ENCODE measurements at places on chromosomes 11 and 22.

GRCh38 chr11:35247863-35248262 is 108.9 kb downstream of the CD44 start:
- no peak for DNase-seq

DNA sequence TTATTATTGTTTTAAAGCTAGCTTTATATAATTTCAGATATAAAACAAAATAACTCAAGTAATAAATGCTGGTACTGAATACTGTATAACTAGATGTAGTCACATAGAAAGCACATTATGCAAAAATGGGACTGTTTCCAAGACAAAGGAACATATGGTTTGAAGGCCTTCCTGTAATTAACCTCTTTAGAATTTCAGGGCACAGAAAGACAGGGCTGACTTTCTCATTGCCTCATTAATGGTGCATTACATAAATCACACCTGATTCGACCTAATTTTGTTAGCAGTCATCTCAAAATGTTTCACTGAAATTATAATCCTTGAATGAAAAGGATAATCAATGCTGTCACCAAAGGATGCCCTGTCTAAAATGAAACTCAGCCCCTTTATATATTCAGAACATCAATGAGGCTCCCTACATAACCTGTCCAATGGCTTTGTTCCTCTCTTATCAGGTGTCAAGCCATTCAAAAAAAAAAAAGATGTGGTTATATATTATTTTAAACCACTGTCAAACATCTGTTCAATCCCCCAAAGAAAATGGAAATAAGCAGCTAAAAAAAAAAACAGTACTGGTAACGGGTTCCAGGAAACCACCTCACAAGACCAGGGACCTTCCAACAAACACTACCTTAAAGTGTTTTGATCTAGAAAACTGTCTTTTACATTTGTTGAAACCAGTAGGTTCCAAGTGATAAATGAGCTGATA is 77.4 kb downstream of the FAM168A start:
- DNase-seq: no peak

- DNase-seq: no peak
Measured at GRCh38 chr11:17591293-17591692, 44.2 kb downstream of the OTOG start.

GRCh38 chr11:65539744-65540289 is 14.9 kb downstream of the SCYL1 start:
- no peak for DNase-seq

DNA sequence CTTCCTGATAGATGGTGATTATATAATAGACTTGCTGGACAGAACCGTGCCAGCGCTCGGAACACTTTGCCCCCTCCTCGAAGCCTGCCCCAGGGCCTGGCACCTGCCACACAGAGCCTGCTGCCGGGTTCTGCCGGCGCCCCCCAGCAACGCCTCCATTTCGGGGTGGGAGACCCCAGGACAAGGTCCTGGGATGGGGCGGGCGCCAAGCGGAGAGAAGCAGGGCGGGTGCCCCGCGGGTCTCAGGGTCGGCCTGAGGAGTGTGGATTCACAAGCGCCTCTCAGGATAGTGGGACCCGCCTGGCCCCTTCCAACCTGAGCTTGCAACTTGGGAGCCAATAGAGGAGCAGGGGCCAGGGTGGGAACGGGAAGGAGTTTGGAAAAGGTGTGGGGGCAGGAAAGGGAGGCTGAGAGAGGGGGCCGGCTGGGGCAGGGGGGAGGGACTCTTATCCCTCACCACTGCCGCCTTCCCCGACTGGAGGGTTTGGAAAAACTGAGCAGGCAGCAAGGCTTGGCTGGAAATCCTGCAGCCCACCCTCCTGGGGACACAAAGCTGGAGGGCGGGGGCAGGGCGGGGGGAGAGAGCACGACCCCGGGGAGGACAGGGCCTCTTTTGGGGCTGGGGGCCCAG is 3.3 kb upstream of the BCL9L start:
- DNase-seq: peak; percentile 80

DNA sequence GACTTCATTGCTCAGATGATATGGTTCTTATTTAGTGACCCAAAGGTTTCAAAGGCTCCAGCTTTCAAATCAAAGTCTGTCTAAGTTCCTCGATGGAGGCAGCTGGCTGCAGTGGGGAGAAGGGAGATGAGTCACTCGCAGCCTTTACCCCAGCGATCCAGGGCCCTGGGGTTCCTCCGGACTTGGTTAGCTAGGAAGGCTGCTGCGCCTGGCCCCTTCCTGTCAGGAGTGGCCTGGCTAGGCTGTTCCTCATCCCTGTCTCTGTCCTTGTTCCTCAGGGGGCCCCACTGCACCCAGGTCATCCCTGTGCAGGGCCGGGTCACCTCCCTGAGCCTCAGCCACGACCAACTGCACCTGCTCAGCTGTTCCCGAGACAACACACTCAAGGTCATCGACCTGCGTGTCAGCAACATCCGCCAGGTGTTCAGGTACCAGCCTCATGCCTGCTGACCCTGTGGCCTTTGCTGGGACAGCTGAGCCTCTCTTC is 13.9 kb downstream of the ATG16L2 start:
- no peak for DNase-seq

DNA sequence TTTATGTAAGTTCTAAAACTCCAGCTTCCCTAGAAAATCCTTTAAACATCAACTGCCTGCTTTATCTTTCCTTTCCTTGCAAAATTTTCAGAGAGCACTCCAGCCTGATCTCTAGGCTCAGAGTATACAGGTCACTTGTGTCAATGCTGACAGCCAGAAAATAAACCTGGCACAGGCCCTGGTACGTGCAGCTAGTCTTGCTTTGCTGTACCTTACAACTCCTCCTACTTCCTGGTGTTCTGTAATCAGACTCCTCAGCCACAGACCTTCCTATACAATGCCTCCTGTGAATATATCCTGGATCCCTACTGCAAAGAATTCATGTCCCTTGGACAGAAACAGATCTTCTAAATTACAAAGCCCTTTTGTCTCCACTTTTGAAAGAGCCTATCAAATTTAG is 24.2 kb upstream of the TMEM123 start:
- DNase-seq: no peak

- DNase-seq: no peak
Measured at GRCh38 chr11:10911907-10912306, 54.1 kb upstream of the ZBED5 start.

DNA sequence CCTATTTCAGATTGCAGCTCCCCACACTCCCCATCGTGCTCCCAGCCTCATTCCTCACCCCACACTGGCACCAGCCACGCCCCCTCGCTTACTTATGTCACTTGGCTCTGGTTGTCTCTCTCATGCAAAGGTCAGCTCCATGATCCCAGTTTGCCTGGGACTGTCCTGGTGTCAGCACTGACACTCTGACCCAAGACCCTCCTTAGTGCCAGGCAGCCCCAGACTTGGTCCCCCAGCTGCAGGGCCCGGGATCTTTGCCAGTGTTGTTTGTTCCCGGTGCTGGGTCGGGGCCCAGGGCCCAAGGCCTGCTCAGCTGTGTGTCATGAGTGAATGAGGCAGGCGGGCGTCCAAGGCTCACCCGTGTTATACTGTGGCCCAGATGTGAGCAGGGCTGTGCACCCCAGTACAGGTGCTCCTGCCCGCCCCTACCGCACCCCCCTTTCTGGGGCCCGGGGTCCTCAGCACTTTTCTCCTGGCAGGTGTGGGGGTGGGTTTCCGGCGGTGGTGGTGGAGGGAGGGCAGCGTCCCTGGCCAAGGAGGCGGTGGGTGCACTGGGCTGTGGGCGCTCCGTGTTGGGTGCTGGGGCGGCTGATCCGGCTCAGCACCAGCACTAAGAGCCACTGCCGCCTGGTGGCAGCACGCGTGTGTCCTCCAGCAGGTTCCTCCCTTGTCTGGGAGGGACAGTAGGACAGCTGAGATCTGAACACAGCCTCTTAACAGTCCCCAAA is 19.5 kb downstream of the IL17REL start:
- peak; percentile 81 for DNase-seq

- DNase-seq: no peak
Measured at GRCh38 chr22:44086271-44087088, 62.4 kb downstream of the PARVB start.

- no peak for DNase-seq
Measured at GRCh38 chr11:120239713-120240640, at the start of gene POU2F3. POU2F3 (plus strand) TSS chr11:120240140; CDS start chr11:120240344, 204 bp downstream.

DNA sequence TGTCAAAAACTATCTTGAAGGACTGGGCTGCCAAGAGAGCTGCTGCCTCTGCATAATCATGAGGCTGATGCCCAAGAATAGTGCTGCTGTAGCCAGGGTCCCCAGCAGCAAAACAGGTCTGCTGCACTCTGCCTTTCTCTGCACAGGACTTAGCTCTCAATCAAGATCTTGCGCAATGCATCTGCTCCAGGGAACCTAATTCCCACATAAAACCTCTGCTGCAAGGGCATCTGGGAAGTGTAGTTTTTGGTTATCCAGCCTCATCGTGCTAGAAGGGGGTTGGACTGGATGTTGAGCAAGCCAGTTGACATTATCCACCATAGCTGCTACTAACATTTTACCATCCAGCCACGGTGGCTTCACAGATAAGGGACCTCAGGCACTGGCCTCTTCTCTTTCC is 192.7 kb downstream of the C11orf91 start:
- no peak for DNase-seq

DNA sequence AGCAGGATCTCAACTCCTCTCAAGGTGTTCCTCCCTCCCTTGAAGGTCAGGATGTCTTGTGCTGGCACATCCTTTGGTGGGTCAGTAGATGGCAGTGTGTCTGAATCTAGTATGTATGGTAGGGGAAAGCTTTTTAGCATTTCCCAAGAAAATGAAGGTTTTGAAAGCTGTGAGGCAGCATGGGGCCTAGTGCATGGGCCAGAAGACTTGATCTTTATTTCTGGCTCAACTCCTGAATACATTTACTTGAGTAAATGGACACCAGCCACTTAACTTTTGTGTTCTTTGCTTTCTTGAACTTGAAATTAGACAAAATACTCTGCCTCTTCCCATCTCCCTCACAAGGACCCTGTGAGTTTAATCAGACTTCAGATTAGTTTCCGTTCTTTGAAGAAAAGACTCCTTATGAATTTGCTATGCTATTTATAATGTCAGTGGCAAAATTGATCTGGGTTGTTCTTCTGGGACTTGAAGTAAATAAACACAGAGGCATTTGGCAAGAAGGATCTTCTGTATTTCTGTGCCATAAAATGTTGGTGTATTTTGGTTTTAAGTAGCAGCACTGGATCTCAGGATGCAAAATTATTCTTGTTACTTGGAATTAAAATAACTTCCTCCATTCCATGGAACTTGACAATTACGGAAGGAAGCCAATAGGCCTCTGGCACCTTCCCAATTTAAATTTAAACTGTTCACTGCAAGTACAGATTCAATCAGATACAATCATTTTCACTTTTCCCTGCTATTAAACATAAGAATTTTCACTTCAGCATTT is 288.8 kb downstream of the CASP12 start:
- DNase-seq: peak; percentile 9

DNA sequence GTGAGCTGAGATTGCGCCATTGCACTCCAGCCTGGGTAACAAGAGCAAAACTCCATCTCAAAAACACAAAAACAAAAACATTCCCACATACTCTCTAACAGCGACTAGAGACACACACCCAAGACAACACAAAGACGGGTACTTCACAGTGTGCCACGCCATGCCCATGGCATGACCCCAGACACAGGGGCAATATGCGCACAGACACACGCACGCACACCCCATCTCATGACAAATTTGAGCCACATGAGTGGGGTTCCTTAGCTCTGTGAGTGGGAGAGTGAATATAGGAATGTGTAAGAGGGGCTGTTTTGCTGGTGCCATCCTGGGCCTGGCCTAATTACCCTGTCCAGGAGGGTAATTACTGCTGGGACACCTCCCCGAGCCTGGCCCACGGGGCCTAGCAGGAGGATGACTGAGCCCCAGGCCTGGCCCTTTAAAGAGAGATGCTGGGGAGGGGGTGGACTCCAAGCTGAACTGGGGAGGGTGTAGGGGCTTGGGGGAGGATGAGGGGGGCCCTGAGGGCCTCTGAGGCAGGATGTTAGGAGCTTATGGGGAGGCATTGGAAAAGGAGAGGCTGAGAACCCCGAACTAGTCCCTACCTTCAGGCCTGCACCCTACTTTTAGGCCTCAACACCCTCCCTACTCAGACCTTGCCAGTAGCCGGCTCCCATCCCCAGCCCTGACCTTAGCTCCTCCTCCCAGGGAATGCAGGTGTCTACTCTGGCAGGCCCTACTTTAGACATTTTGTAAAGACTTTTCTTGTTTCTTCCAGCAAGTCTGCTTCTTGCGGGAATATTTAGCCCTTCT is 1.5 kb downstream of the LTBP3 start:
- DNase-seq: no peak

GRCh38 chr22:25714070-25714469 is 27.9 kb upstream of the MYO18B start:
- DNase-seq: no peak

GRCh38 chr11:73473252-73473651 is 97.1 kb downstream of the RELT start:
- DNase-seq: no peak

- no peak for DNase-seq
Measured at GRCh38 chr22:42418811-42419242, 13.4 kb downstream of the NFAM1 start.

- peak; percentile 69 for DNase-seq
Measured at GRCh38 chr11:75768112-75768908, at the start of gene DGAT2. DGAT2 (plus strand) TSS chr11:75768778; CDS start chr11:75768992, 214 bp downstream.

GRCh38 chr22:19805821-19806212 is 45.2 kb downstream of the TBX1 start:
- DNase-seq: no peak

GRCh38 chr22:39041908-39042307 is 1.2 kb downstream of the APOBEC3F start:
- DNase-seq: no peak

- DNase-seq: no peak
Measured at GRCh38 chr11:75474240-75474639, 41.2 kb upstream of the KLHL35 start.

DNA sequence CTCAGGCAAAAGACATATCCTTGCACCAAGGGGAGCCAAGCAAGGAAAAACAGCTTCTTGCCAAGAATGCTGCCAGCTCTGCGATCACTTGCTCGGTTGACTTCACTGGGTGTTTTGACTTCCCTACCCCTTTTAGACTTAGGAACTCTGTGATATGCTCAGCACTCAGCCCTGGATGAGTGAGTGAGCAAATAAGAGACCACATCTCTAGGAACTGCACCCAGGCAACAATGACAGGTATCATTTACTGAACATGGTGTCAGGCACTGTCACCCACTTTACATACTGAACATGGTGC is 3.7 kb upstream of the IRAG1 start:
- DNase-seq: no peak

GRCh38 chr11:117382746-117383145 is 55.1 kb downstream of the CEP164 start:
- no peak for DNase-seq

DNA sequence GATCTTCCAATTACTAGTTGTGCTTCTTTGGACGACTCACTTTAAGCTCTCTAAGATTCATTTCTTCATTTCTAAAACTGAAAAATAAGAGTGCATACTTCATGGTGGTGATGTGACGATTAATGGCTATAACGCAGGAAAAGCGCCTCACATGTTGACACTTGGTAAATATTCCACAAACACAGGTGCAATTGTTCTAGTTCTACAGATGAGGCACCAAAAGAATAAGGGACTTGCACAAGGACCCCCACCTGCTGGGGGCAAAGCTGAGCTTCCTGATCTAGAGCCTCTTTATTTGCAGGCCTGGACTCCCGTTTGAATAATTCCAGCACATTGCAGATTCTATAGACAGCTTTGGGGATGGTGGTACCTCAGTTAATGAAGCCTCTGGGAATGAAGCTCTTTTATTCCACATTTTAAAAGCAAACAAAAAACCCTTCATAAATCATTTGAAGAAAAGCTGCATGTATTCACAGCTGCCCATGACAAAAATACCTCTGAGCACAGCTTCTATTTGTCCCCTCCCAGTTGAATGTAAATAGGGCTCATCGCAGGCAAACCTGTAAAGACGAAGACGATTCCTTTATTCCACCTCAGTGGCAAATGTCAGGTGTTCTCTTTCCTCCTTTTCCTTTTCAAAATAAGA is 14.9 kb upstream of the CADM1 start:
- DNase-seq: no peak

- DNase-seq: no peak
Measured at GRCh38 chr11:35930466-35930865, 13.4 kb upstream of the LDLRAD3 start.
